ENCODE measurements at places on chromosomes 13 and 19. TPM values are rescaled to one million over a fixed set of nuclear protein-coding genes. Genes with fewer than 3 reads are reported as not detected.
A peak's percentile ranks its signal among the peaks of the same experiment; 100 is the strongest.

GRCh38 chr19:1249298-1249989 is 1.1 kb downstream of the MIDN start:
- peak; percentile 96 for DNase-seq

- DNase-seq: peak; percentile 76
Observed at GRCh38 chr13:97344265-97345175, 89.4 kb upstream of the RAP2A start.

The OR10H1 gene
- not detected for total RNA-seq

DNA sequence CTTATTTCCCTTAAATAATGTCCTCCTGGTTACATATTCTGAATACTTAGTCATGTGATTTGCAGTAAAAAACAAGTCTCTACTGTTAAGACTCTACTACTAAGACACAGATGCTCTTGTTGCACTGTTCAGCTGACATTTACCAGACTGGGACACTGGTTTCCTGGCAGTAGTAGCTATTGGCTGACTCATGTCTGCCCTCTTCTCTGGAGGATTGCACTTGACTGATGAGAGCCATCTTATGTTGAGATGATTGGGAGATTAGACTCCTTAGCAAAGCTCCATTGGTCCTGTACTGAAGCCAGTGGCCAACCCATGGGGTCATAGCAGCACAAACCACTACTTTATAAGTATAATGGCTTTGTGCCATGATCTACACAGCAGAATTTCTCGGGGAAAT is 1672.6 kb upstream of the PCDH20 start:
- peak; percentile 1 for DNase-seq

DNA sequence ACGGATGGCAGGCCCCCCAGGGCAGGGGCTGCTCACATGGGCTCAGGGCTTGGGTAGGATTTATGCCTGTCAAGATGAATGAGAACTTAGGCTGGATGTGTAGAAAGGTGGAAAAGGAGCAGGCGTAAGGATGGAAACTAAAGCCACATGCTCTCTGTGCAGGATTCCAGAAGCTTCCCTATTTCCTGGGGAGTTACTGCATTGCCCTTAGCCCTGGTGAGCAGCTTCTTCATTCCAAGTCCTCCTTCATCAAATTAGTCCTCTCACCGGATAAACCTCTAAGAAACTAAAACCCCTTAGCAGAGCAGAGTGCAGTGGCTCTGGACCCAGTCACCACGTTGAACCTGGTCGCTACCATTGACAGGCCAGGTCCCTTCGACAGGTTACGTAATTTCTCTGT is 7.4 kb downstream of the ATP12A start:
- no peak for DNase-seq

GRCh38 chr19:46586294-46586693 is 14.8 kb upstream of the CALM3 start:
- DNase-seq: no peak

The ACP5 gene
- total RNA-seq: 0.09 TPM

All from fibroblast of the aortic adventitia (primary cell).